ENCODE measurements at places on chromosomes 3 and 15.
A peak's percentile ranks its signal among the peaks of the same experiment; 100 is the strongest.

- no peak for DNase-seq
Measured at GRCh38 chr3:104933972-104934371, 432.7 kb upstream of the ALCAM start.

DNA sequence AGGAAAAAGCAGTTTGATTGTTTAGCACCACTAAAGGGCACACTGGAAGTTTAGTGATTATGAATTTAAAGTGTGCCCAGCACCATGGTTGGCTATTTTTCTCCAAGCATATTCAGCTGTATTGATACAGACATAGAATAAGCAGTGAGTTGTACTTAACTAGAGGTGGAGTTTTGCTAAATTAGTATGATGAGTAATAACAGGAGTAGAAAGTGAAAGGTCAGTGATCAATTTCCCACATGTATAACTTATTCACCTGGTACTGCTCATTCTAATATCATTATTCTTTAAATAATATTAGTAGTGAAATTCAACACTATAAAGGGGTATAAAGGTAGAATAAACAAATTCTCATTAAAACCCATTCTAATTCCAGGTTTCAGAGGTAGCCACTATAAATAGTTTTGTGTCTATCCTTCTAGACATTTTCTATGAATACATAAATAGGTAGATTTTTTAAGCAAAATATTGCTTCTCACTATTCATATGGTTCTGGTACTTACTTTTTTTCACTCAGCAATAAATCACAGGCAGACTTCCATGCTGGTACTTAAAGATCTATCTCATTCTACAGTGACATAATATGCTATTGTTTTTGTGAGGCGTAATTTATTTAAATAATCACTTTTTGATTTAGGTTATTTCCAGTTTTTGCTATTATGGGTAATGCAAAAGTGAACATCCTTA is 732.9 kb downstream of the VGLL3 start:
- no peak for DNase-seq

GRCh38 chr3:140762746-140763145 is 84.9 kb downstream of the TRIM42 start:
- DNase-seq = no peak

DNA sequence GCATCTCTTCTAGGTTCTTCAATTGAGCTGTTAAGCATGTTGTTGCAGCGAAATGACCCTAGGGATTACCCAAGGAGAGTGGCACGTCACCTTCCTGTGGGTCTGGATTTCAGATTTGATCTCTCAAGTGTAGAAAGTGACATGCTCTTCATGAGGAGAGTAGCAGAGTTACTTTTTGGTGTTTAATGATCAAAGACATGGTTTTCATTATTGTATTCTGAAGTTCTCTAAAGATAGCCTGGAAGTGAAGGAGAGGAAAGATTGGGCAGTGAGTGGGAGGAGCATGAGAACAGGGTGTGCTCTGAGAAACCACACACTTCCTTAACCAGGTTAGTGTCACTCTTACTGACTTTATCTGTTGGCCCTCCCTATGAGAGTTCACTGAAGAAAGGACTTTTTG is 153.6 kb downstream of the AKAP13 start:
- no peak for DNase-seq

- DNase-seq = no peak
Measured at GRCh38 chr15:38176155-38176554, 76.5 kb upstream of the SPRED1 start.

- no peak for DNase-seq
Measured at GRCh38 chr3:43883729-43884396, 193.1 kb downstream of the ABHD5 start.

- no peak for DNase-seq
Measured at GRCh38 chr15:92840149-92840548, 60.0 kb upstream of the CHD2 start.

- no peak for DNase-seq
Measured at GRCh38 chr15:99425657-99426301, 140.0 kb upstream of the MEF2A start.

DNA sequence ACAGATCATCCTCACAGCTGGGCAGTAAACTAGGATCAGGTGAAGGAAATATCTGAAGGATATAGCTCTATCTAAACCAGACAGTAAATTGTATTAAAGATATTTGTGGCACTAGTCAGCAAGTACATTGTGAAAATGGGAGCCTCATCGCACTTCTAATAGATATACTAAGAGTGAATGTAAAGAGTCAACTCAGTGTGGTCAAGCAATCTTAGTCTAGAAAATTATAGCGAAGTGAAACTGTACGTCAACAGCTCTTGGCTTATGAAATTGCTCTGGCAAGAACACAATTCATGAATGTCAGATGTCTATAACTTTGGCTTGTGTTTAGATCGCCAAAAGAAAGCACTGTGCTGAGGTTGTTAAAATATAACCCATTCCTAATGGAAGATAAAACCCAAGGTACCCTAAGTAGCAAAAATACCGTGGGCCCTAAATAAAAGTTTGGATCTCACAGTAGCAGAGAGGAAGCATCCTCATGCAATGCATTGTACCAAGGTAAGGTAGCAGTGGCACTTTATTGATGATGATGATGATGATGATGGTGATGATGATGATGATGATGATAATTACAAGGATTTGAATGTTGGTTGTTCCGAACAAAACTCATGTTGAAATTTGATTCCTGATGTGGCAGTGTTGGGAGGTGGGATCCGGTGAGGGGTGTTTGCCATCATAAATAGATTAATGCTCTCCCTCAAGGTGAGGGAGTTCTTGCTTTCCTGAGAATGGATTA is 228.5 kb downstream of the UNC13C start:
- no peak for DNase-seq

DNA sequence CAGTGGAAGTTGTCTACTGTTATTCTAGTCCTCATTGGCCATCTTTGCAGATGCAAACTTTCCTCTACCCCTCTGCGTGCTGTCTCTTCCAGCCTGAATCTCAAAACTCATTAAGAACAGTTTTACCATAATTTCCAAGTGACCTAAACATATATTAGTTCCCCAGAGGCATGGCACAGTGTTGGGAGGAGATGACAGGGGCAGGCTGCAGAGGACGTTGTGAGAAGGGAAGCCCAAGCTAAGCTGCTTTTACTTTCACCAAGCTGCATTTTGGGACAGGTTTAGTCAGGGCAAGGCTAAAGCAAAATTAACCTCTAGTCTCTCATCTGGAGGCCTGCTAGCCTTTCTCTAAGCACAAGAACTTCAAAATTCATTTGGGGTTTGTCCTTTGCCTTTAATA is 318.6 kb upstream of the SATB1 start:
- no peak for DNase-seq

DNA sequence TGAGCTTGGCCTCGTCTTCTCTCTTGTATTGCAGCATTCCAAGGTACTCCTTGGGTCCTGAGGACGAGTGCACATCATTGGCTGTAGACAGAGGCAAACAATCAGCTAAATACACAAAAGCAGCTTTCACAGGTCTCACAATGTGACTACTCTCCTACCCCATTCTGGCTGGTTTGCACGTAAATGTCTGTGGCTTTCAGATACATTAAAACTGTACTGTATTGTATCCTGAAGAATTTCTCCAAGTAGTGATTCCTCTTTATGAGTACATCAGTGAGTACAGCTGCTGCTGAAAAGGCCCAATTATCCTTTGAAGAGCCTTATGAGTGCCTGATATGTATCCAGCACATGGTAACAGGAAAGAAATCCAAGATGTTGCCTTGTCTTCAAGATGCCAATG is 22.0 kb upstream of the GNB5 start:
- DNase-seq = no peak

DNA sequence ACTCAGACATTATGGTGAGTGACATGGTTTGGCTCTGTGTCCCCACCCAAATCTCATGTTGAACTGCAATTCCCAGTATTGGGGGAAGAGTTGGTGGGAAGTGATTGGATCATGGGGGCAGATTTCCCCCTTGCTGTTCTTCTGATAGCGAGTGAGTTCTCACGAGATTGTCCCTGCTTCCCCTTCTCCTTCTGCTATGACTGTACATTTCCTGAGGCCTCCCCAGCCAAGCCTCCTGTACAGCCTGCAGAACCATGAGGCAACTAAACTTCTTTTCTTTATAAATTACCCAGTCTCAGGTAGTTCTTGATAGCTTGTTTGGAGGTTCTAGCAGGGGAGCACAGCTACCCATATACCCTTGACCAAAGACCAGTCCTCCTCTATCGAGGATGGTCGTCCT is 45.9 kb downstream of the ADAM10 start:
- no peak for DNase-seq

GRCh38 chr15:80234883-80235282 is 17.1 kb downstream of the CTXND1 start:
- DNase-seq = peak; percentile 16

- DNase-seq = no peak
Measured at GRCh38 chr15:62469478-62469873, 304.4 kb upstream of the C2CD4B start.

DNA sequence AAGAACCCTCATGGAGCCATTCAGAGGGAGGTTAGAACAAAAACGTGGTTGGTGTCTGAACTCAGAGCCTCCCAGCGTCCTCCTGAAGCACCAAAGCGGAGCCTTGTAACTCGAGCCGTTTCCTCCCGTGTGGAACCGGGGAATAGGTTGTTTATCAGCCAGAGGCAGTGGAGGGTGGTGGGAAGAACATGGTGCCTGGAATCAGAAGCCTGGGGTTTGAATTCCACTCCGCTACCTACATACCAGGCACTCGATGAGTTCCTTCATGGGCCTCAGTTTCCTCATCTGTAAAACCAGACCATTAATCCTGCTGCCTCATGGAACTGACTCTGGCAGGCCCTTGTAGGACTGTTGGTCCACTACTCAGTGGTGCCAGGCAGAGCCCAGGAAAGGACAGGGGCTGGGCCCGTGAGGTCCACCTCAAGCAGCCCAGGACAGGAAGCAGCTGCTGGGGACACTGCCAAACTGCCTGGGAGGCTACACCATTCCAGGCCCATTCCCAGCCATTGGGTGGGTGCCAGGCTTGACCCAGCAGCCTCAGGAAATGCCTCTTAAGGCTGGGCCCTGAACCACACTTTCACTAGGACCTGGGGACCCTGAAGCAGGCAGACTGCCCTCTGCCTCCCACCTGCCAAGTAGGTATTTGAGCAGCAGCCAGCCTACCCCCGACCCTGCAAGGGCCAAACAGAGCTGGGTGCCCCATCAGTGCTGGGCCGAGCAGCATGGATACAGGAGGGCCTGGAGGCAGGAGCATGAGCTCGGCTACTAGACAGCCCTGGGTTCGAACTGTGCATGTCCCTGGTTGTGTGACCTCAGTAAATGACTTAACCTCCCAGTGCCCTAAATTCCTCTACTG is 33.4 kb downstream of the PRKCD start:
- no peak for DNase-seq

DNA sequence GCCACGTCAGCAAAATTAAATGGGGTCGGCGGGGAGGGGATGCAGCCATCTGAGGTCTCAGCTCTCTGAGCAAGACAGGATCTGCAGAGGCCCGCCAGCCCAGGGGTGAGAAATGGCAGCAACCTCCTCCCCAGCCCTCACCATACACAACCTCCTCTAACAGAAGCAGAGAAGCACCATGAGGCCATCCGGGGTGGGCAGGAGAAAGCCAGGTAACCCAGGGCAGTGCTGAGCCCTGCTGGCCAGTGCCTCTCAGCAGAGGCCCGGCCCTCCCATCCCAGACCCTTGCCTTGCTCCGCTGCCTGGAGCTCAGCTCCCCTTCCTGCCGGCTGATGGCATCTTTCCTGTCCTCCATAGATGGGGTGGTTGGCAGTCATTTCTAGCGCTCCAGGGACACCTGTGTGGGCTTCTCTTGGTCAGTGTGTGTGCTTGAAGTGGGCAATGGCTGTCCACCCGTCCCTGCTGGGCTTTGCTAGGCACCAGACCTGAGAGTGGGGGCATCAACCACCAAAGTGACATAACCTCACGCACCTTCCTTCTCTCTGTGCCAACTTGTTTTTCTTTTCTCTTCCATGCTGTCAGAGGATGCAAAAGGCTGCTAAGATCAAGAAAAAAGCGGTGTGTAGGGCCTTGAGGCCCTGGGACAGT is 175.8 kb downstream of the NSMCE3 start:
- no peak for DNase-seq

GRCh38 chr15:35123743-35124142 is 38.6 kb upstream of the NANOGP8 start:
- no peak for DNase-seq

DNA sequence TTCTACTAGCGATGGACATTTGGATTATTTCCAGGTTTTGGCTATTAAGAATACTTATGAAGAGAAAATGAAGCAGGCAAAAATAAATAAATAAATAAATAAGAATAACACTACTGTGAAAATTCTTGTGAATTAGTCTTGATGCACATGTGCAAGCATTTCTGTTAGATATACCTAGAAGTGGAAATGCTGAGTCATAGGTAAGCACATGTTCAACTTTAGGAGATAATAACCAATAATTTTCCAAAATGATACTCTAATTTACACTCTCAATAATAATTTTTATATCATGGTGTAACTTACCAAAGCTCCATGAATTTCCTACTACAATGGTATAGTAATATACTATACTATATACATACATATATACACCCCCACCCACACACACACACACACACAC is 23.4 kb downstream of the EMC4 start:
- no peak for DNase-seq

DNA sequence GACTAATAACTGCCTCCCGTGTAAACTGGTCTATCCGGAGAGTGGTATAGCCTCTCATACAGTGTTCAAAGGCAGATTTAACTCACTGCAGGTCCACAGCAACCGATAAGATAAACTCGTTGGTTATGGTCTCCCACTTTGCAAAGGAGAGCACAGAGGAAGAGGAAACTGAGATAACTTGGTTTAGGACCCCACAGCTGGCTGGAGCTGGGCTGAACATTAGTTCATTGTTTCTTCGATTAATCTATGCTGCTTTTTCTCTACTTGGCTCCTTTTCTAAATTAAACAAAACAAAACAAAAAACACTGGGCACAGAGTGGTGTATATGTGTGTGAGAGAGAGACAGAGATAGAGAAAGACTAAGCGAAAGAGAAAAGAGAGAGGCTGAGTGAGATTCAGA is 5.0 kb upstream of the DLG1 start:
- no peak for DNase-seq

- no peak for DNase-seq
Measured at GRCh38 chr3:72991522-72991921, 5.1 kb upstream of the PPP4R2 start.
